ENCODE measurements at places on chromosomes 5 and 9. TPM values are rescaled to one million over a fixed set of nuclear protein-coding genes. Genes with fewer than 3 reads are reported as not detected.

CMYA5 gene
- 0.05 TPM for total RNA-seq

NPM1 gene
- 1,923 TPM for total RNA-seq

VDAC1 gene
- 261 TPM for total RNA-seq

ERMP1 gene
- total RNA-seq, result 45.9 TPM

F2RL1 gene
- 30.0 TPM for total RNA-seq

C5orf58 gene
- total RNA-seq, result not detected

PCDHB8 gene
- total RNA-seq, result 0.34 TPM

SLC2A6 gene
- total RNA-seq, result 42.1 TPM

GABRA6 gene
- total RNA-seq, result not detected

CCNO gene
- total RNA-seq, result not detected

UNC5A gene
- 0.34 TPM for total RNA-seq

TSSK1B gene
- total RNA-seq, result not detected
